ENCODE measurements at places on chromosomes 1 and 21.

DNA sequence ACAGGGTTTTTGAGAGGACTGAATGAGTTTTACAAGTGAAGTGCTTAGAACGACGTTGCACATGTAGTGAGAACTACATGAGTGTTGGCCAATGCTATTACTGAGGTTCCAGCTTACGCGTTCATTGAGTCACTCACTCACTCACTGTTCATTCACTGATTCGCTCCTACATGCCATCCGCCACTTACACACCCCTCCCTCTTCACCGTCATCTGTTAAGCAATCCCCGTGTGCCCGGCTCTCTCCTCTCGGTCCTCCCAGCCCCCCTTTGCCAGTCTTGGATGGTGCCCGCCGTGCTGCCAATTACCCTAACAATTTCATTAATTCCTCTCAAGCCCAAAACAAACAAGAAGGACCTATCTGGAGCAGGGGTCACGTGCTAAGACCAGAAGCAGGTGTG, 27.3 kb upstream of the EPHA2 start:
- no peak for DNase-seq

GRCh38 chr1:3052501-3052900, 16.5 kb upstream of the PRDM16 start:
- no peak for DNase-seq

GRCh38 chr1:201752333-201752732, 76.6 kb upstream of the IPO9 start:
- DNase-seq: no peak

GRCh38 chr1:64173336-64173940, 30.0 kb upstream of the UBE2U start:
- DNase-seq: no peak

- no peak for DNase-seq
These were observed 28.8 kb downstream of the MEF2D start for GRCh38 chr1:156471496-156472490.

DNA sequence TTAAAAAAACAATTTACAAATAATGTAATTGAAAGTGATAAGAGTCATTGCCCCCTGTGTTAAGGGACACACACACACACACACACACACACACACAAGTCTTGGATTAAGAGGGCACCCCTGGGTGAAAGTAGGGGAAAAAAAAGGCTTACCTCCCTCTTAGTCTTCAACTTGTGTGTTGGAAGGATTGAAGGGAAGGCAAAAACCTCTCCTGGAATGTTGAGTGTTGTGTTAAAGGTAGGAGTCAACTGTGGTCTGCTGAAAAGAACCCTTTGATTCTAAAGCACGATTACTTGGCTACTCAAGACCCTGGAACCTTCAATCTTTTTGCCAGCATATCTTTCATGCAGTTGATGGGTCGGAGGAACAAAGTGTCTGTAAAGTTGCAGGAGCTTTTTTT, 6.4 kb downstream of the PBX1 start:
- DNase-seq: no peak

- no peak for DNase-seq
These were observed 8.5 kb downstream of the TMEM240 start for GRCh38 chr1:1531947-1532346.

- DNase-seq: no peak
These were observed 12.4 kb downstream of the KCNA10 start for GRCh38 chr1:110506541-110506940.

DNA sequence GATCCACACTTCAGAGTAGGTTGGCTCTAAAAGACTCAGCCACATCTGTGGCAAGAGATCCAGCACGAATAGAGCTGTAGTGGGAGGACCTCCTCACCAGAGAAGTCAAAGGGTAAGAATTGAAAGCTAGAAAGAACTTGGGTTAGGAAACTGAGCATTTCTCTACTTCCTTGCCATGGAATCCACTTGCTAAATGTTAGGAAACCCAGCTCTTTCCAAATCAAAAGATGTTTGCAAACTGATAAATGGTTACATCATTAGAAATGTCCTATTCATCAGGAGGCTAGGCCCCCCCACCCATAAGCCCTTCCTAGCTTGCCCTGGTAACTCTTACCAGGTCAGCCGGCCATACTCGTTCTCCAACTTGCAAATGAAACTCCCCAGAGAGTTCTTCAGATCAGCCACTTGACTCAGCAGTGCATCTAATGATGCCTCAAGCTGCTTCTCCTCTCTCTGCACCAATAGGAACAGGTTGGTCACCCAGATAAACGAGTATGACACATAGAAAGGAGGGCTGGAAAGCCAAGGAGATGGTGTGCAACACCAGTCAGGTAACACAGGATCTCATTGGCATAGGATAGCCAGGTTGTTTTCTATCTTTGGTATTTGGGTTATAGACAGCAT, 1.5 kb downstream of the MED8 start:
- DNase-seq: no peak

DNA sequence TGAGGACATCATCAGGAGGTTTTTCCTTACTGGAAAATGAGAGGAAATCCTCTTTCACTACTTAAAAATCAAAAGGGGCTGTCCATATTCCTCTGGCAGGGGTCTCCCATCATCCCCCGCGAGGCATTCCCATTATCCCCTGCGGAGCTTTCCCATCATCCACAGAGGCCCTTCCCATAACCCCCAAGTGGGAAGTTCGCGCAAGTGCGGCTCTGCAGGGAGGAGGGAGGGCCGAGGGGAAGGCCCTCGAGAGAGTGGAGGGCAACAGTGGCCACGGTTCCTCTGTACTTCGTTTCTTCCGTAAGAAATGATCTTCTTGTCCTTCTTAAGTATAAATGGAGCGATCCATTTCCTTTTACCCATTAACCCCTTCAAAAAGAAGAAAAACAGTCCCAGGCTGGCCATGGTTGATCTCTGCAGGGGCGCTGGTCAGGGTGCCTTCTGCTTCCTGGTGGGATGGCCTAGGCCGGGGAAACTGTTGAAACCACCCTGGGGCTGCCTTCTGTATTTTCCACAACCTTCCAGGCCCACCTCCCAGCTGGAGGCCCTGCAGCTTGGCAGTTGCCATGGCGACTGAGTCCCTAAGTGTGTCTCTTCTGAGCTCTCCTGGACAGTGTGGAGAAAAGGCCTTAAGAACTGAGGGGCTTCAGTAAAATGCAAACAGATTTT, 3.6 kb upstream of the RSPH1 start:
- DNase-seq: no peak

- DNase-seq: no peak
These were observed 37.6 kb downstream of the ALG6 start for GRCh38 chr1:63405021-63405420.

- DNase-seq: no peak
These were observed 82.2 kb downstream of the ST6GALNAC5 start for GRCh38 chr1:76949503-76949902.

- DNase-seq: no peak
These were observed 5.1 kb downstream of the CLCNKA start for GRCh38 chr1:16026723-16027484.

GRCh38 chr1:93594603-93594880, 87.1 kb downstream of the BCAR3 start:
- no peak for DNase-seq

- no peak for DNase-seq
These were observed 23.8 kb downstream of the DENND2D start for GRCh38 chr1:111176678-111177077.

GRCh38 chr1:172484252-172484651, 40.4 kb upstream of the PIGC start:
- no peak for DNase-seq

DNA sequence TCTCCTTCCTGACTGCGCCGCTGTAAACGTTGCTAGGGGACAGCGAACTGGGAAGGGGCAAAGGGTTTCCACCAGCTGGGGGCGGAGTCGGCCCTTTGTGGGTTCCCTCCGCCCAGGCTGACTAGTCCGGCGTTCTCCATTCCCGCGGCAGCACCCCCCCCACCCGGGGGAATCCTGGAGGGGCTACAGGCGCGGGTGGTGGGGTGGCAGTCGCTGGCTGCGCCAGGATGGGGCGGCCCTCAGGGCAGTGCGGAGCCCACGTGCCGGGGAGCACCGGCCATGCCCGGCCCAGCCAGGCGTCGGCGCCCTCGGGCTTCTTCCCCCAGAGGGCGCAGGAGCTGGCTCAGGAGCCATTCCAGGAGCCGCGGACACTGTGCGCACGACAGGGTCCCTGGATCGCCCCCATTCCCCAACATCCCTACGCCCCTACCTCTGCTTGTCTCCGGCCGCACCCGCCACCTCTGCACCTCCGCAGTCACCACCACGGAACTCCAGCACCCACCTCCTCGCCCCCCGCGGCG, 476 bp downstream of the BATF3 start:
- DNase-seq: peak; percentile 79

DNA sequence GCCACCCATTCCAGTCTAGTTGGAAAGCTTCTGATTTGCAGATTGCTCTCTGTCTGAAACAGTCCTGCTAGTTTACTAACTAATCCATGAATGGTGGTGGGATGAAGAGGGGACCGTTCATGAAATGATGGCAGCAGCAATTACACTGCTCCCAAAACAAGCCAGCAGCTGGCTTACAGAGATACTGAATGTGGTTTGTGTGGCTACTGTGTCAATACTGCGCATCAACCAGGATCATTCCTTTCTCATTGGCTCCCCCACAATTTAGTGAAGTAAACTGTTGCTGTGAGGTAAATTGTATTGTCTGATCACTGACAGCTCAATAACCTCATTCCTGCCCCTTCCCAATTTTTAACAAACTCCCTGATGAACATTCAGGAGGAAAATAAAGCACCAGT, 191.3 kb upstream of the LMO4 start:
- DNase-seq: no peak

- no peak for DNase-seq
These were observed 9.7 kb downstream of the ZNF692 start for GRCh38 chr1:248849152-248849551.

GRCh38 chr1:203274603-203275381, 30.5 kb upstream of the BTG2 start:
- DNase-seq: no peak

- no peak for DNase-seq
These were observed 18.3 kb downstream of the CACNA1E start for GRCh38 chr1:181501612-181502011.

DNA sequence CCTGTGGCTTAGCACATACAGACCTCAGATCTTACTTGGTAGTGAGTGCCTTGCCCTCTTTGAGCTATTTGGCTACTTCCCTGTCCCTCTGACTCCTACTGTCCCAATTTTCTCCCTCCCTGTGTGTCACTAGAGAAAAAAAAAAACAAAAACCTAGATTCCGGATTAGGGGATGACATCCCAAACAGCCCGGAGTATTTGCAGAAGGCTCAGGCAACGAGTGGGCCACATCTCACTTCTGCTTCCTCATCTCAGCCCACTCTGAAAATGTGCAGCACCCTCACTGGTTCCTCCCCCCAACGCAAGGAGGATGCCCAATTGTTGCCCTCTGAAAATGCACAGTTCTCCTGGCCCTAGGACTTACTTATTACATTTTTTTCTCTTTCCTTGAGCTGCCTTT, 4.9 kb downstream of the NHLH1 start:
- no peak for DNase-seq

DNA sequence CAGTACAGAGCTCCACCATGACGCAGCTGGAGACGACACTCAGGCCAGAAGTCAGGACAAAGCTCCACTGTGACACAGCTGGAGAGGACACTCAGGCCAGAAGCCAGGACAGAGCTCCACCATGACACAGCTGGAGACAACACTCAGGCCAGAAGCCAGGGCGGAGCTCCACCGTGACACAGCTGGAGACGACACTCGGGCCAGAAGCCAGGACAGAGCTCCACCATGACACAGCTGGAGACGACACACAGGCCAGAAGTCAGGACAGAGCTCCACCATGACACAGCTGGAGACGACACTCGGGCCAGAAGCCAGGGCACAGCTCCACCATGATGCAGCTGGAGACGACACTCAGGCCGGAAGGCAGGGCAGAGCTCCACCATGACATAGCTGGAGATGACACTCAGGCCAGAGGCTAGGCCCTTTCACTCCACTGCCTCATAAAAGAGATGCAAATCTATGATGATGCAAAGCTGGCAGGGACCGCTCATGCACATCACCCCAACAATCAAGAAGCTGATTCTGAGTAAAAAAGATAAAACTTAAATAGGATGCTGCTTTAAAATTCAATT, 13.6 kb upstream of the OR2B11 start:
- no peak for DNase-seq

GRCh38 chr21:27250366-27250765, 283.5 kb upstream of the ADAMTS5 start:
- no peak for DNase-seq

- no peak for DNase-seq
These were observed 95.0 kb downstream of the LAMC2 start for GRCh38 chr1:183281039-183281438.

GRCh38 chr1:195373856-195374255, 1234.4 kb downstream of the KCNT2 start:
- no peak for DNase-seq

- DNase-seq: peak; percentile 7
These were observed 322.5 kb upstream of the FAM78B start for GRCh38 chr1:166489356-166489669.

DNA sequence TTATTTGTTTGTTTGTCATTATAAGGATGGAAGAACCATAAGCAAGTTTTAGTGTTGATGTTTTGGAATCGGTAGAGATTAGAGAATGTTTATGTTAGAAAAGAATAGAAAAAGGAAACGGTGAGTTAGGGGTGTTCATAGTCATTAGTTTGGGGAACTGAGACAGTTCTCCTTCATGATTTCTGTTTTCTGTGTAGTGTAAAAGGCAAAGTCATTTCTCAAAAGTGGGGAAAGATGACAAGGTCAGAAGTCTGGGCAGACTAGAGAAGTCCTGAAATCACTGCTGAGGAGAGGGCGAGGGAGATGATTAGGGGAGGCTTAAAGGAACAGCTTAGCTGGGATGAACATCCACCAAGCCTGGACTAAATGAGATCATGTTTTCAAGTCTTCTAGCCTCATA, 498.9 kb downstream of the TTLL7 start:
- DNase-seq: peak; percentile 5

- DNase-seq: no peak
These were observed 31.4 kb downstream of the FAAP20 start for GRCh38 chr1:2163205-2163604.

GRCh38 chr1:44654621-44655187, 19.6 kb downstream of the TMEM53 start:
- no peak for DNase-seq

- DNase-seq: no peak
These were observed 17.2 kb downstream of the MEF2D start for GRCh38 chr1:156483397-156483796.

DNA sequence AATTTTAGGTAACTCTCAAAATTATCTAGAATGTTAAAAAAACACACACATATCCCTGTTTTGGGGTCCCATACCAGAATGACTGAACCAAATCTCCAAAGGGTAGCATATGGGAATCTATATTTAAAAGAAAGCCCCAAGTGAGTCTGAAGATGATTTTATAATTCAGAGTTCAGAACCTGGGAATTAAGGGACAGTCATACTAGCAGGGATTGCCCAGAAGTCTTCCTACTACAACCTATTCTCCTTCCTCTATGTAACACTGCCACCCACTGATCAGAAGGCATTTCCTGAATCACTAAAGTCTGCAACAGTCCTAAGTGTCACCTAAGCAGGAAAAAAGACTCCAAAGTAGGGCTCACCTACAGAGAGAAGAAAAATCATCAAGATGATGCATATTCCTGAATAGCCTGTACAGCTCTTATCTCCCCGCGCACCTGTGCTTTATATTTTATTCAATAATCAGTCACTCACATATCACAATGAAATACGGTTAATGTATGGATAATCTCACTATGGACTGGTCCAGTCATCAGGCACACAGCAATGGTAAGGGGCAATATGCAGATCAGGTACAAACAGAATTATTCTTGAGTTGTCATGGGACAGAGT, 4.9 kb downstream of the RGS1 start:
- DNase-seq: no peak

- DNase-seq: peak; percentile 39
These were observed 8.5 kb downstream of the CD5L start for GRCh38 chr1:157833145-157833544.

GRCh38 chr1:207863893-207864535, 46.9 kb downstream of the CD34 start:
- peak; percentile 63 for DNase-seq

GRCh38 chr1:54781023-54781723, 16.9 kb upstream of the PARS2 start:
- no peak for DNase-seq

Measured in GM10248 (cell line).